ENCODE measurements at places on chromosomes 3 and 15. TPM values are rescaled to one million over a fixed set of nuclear protein-coding genes. Genes with fewer than 3 reads are reported as not detected.

DNA sequence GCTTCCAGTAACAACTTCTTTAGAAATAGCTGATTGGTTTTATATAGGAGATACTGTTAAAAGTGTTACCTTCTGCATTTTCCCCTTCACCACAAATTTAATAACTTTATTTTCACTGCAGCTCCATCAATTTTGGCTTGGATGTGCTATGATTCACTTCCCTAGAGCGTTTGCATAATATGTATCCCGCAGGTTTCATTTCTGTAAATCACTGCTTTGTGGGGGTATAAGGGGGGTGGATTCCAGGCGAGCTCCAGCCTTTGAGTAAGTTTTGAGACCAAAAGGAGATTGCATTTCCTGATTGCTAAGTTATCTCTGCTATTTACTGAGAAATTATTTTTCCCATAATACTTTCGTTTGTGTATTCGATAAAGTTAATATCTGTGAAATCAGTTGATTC lies 232.6 kb downstream of the TBL1XR1 start:
- DNase-seq, result no peak

DNA sequence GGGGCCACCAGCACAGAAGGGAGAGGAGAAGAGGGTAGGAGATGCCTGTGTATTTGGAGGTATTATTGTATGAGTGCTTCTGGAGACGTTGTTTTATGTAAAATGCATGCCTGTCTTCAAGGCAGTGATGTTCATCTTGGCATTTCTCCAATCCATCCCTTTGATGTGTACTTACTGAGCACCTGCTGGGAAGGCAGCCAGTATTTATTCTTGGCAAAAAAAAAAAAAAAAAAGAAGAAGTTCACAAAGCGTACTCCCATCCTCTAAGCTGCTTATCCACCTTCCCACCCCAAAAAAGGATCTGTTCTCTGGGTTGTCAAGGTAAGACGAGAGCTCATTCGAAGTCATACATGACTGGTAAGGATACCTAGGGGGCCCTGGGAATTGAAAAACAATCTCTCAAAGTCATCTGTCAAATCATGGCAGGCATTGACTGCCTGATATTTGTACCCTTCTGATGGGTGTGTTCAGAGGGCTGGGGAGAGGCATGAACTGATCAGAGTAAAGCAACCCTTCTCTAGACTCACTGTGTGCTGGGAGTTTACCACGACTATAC lies 30.0 kb upstream of the SLC6A1 start:
- DNase-seq, result no peak

DNA sequence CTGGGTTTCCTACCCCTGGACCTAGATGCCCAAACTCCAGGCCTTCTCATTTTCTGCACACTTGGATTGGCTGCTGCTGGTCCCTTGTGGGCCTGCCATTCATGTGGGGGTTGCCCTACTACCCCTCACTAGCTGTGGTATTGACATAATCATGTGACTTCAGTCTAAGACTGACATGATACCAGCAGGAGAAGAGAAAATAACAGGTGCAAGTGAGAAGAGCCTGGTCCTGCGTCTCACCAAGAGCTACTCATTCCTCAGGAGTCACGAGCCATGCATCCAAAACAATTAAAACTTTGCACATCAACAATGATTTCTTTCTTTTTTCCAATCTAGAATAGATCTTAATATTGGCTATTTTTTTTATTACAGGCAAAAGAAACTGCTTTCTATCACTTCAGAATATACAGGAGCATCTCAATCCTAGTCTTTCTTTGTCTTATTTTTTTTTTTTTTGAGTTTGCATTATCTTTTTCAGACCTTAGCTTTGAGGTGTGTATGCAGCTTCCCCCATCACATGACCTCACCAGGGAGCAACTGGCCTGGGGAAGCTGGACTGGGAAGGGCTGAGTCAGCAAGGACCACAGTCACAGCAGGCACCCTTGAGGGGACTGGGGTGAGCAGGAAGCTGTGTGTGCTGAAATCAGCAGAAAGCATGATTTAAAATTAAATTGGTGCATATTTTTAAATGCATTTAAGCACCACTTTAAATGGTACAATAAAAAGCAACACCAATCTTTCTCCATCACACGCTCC lies 27.6 kb downstream of the SLC9A9 start:
- no peak for DNase-seq

GRCh38 chr15:99324082-99324620 lies 72.9 kb downstream of the LRRC28 start:
- DNase-seq, result no peak

DNA sequence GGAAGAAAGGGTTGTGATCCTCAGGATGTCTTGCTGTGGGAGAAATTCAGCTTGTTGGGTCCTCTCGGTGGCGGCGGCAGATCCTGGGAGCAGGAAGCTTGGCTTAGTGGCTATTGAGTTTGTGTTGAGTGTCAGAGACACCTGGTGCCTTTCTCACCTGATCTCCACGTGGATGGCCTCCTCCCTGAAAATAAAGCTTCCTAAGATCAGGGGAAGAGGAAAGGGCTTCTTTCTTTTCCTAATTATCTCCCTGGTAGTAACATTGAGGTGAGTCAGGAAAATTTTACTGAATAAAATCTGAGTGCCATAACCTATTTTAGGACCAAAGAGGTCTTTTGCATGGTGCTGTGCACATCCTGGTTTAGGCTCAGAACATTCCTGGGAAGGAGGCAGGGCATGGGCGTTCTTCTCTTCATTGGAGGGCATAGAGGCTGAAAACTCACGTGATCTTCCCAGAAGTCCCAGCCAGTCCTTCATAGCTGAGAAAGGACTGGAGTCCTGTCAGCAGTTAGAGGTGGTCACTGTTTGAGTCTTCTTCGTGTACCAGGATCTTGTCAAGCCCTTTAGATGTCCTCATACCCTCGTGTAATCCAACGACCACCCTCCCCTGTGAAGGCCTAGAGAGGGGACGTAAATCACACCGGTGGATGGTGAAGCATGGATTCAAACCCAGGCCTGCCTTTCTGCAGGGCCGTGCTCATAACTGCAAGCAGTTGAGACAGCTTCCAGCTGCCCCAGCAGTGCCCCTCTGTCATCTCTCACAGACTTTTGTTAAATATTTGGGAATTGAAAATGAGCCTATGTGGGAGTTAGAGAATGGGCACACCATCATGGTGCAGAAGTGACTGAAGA lies 1.1 kb downstream of the CMTM8 start:
- DNase-seq, result no peak

- no peak for DNase-seq
Observed at GRCh38 chr3:182906036-182906435, 74.3 kb downstream of the DCUN1D1 start.

DNA sequence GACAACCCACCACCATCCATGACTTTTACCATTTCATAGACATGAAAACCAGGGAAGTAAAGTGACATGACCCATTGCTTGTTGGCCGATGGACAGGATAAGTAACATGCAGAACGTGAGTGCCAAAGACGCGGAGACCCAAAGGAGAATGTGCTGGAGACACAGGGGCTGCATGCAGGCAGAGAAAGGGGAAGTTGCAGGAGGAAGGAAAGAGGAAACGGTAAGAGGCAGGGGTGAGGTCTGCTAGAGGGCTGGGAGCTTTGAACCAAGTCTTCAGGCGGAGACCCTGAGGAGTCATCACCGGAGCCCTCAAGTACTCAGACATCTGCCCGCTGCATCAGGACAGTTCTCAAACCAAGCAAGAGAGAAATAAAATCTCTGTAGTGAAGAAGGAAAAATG lies 34.9 kb downstream of the MAGEF1 start:
- DNase-seq, result no peak

GRCh38 chr3:141129541-141130011 lies 78.4 kb downstream of the SPSB4 start:
- DNase-seq, result peak; percentile 65

- DNase-seq, result no peak
Observed at GRCh38 chr15:50257332-50257731, 8.2 kb downstream of the HDC start.

- DNase-seq, result no peak
Observed at GRCh38 chr3:127677541-127678314, 5.0 kb downstream of the ABTB1 start.

GRCh38 chr3:69385723-69386555 lies at the start of gene FRMD4B:
FRMD4B (minus strand) TSS chr3:69386088; CDS start chr3:69385989, 99 bp downstream.
- DNase-seq, result no peak

GRCh38 chr3:134068429-134068828 lies 38.7 kb upstream of the SLCO2A1 start:
- DNase-seq, result peak; percentile 37

DNA sequence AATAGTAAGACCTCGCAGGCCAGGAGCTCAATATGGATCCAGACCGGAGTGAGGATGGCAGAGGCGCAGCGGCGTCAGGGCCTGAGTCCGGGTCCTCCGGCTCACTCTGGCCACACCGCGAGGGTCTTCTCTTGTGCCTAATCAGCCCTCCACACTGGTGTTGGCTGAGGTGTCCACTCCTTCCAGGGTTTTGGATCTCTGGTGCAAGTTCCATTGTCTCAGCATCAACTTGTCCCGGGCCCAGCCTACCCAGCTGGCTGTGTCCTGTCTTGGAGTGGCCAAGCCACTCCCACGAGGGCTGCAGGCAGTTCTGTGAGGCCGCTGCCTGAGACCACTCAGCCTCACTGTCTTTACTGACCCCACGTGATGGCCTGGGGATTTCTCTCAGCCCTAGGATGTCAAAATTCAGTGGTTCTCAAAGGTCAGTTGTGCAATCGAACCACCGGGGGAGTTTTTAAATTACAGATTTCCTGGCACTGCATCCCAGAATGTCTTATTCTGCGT lies 12.6 kb upstream of the GOLGA6L7 start:
- DNase-seq, result no peak

GRCh38 chr15:51024735-51025453 lies 69.8 kb downstream of the TNFAIP8L3 start:
- DNase-seq, result no peak

DNA sequence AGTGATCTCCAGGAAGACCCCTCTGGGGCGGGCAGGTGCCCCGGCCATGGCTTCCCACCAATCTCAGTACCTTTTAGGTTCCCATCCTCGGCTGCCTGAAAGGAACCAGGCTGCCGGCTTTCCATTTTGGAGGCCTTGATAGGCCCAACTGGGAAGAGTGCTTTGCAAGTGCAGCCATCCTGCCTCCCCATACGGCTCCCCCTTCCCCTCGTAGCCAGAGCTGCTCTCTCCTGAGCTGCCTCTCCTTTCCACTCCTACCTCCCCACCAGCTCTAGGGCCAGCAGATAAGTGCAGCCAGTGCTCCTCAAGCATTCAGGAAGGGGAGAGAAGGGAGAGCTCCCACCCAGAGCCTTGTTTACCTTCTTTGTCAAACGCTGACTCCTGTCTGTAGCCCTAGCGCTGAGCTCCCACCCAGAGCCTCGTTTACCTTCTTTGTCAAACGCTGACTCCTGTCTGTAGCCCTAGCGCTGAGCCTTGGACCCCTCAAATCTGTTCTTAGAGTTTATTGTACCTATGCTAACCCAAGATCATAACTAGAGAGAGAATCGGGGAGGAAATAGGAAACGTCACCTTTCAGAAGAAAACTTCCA lies 133.0 kb downstream of the LRRK1 start:
- peak; percentile 44 for DNase-seq

DNA sequence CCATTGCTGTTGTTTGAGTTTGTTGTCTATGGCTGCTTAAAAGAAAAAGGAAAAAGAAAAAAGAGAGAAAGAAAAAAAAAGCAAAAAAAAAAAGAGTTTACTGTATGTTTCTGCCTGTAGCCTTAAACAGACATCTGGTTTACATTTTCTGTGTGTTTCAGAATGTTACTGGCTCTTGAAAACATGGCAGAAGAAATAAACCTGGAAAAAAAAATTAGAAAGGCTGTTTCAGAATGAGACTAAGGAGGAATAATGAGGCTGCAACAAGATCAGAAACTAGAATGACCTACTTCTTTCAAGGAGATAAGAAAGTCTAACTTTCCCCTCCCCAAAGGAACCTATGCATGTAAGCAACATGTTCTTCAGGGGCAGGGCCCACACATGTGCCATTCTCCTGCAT lies 292.1 kb downstream of the DIPK2A start:
- DNase-seq, result no peak

Gene MUC13
- not detected for total RNA-seq

Gene WNT5A
- 52.3 TPM for total RNA-seq

Gene GOLGA8N
- 13.8 TPM for total RNA-seq

Data from vagina (tissue), 2 donors.